Esophagus muscularis mucosa (tissue), 4 donors: ENCODE measurements at places on chromosomes 12 and 14. TPM values are rescaled to one million over a fixed set of nuclear protein-coding genes. Genes with fewer than 3 reads are reported as not detected.

GRCh38 chr14:102442241-102443211 lies 67.0 kb downstream of the ANKRD9 start:
- no peak for DNase-seq

DNA sequence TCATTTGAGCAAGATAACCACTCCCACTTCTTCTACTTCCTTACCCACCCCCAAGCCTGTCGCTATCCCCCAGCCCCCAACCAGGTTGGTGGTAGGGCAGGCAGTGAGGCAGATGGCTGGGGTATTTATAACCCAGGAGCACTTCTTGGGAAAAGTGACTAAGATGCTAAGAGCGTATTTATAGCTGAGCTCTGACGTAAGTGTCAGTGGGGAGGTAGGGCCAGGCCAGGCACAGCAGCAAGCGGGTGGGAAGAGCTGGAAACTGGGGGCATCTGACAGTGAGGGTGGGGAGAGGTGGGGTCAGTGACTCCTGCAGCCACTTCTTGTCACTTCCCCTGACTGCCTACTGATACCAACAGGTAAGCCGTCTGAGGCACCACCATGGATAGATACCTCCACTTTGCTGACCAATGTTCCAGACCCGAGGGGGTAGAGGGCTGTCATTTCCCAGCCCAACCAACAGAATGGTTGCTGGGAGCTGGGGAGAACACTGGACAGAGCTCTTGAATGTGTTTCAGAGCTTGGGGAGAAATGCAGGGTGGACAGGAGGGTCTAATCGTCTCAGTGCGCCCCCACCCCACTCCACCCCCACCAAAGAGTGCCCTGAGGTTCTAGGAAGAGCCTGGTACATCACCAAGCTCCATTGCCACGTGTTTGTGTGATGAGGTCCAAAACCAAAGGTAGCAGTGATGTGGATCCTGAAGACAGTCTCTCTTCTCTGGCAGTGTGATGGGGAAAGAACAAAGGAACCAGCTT lies 2.7 kb upstream of the INHBE start:
- DNase-seq: no peak

The OGFOD2 gene
- 15.3 TPM for total RNA-seq

DNA sequence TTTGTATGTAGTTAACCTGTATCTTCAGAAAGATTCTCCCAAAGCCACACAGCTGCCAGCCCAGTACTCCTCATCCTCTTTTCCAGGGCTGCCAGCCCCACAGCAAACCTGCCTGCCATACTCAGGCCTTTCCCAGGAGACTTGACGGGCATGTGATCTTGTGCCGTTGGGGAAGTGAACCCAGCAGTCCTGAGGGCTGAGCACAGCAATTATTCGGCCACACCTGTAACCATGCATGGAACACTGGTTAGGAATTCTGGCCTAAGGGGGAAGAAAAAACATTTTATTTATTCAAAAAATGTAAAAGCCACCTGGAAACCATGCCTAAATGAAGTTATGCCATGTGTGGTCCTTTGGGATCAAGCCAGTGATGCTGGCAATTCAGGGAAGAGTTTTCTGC lies 145.3 kb downstream of the GRIN2B start:
- peak; percentile 50 for DNase-seq

The FAM186B gene
- under 0.01 TPM for total RNA-seq

The TSPAN11 gene
- total RNA-seq: 5.8 TPM

The B3GNT4 gene
- total RNA-seq: not detected

DNA sequence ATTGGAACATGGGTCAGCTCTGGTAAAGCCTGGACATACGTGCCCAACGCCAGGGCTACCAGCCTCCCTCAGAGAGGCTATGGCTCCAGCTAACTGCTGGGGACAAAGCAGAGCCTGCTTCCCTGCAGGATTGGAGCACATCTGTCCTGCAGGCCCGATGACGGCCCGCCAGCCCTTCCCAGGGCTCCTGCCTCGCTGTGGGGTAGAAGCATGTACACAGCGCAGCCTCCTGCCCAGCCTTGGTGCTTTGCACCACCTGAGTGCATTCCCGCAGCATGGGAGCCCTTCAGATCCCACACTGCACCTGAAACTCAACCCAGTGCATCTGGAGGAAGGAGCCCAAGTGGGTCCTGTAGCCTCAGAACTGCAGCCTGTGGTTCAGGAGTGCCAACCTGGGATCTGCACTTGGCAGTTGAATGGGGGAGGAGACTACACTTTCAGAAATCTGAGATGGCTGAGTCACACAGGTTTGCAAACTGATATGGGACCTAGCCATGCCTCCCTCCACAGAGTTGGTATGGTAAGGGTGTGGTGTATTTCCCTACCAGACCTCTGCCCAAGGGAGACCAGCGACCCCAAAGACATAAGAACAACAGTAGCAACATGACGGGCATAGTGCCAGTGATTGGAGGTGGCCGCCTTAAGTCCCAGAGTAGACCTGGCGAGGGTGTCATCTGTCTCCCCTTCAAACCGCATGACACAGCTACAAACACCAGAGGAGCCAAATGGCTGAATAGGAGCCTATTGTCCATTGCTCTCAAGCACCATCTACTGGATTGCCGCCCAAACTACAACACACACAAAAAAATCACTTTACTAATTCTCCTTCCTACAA lies 273.9 kb upstream of the MIS18BP1 start:
- no peak for DNase-seq

- DNase-seq: no peak
Observed at GRCh38 chr14:63186453-63186852, 17.8 kb upstream of the RHOJ start.

- no peak for DNase-seq
Observed at GRCh38 chr12:108231109-108231905, 102.2 kb downstream of the WSCD2 start.

The OLR1 gene
- total RNA-seq: not detected

The RFX4 gene
- total RNA-seq: not detected

- DNase-seq: no peak
Observed at GRCh38 chr12:53122961-53123468, 19.7 kb downstream of the SOAT2 start.

GRCh38 chr12:89486264-89486663 lies 38.3 kb downstream of the GALNT4 start:
- DNase-seq: no peak

DNA sequence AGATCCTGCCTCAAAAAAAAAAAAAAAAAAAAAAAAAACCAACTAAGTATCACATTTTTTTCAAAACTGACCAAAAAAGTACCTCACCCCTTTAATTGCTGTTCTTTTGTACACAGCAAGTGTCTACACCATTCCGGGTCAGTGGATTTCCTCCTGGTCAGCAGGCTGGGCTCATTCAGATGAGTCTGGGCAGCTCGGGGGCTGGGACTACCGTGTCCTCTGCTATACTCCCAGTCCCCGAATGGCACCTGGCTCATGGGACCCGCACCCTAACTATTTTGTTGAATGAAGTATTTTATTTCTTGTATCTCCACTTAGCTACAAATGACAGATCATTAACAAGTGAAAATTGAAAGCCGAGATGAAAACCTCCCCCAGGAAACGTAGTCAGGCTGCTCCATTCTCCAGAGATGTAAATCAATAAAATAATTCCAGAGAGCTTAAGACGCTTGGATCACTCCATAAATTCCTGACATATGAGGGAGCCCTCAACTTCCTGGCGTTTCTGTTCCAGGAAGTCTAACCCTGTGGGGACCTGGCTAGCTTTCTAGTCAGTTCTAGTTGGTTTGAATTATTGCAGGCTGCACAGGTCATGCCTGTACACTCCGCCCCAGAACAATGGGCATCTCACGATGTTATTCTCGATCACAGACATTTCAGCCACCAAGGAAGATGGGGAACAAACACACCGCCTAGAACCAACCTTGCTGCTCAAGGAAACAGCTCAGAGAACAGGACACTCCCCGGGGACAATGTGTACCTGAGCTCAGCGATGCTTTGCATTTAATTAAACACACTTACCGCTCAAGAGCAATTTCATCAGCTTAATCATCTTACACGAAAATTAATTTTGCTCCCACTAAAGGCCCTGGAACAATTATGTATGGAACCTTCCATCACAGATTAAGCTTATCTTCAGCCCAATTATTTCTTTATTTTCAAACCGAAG lies 76.3 kb downstream of the RIMBP2 start:
- no peak for DNase-seq

GRCh38 chr14:39555749-39556148 lies 123.5 kb upstream of the FBXO33 start:
- DNase-seq: no peak

The GDF3 gene
- total RNA-seq: 0.26 TPM

The ATXN2 gene
- 53.9 TPM for total RNA-seq

- DNase-seq: no peak
Observed at GRCh38 chr12:132343294-132344004, 14.1 kb upstream of the GALNT9 start.

The REP15 gene
- total RNA-seq: 1.2 TPM

- DNase-seq: no peak
Observed at GRCh38 chr14:98182393-98183055, 1089.5 kb downstream of the BCL11B start.

GRCh38 chr12:47082796-47083621 lies 3.2 kb upstream of the AMIGO2 start:
- DNase-seq: no peak

The SETD1B gene
- total RNA-seq: 9.4 TPM

The BIN2 gene
- 1.7 TPM for total RNA-seq

DNA sequence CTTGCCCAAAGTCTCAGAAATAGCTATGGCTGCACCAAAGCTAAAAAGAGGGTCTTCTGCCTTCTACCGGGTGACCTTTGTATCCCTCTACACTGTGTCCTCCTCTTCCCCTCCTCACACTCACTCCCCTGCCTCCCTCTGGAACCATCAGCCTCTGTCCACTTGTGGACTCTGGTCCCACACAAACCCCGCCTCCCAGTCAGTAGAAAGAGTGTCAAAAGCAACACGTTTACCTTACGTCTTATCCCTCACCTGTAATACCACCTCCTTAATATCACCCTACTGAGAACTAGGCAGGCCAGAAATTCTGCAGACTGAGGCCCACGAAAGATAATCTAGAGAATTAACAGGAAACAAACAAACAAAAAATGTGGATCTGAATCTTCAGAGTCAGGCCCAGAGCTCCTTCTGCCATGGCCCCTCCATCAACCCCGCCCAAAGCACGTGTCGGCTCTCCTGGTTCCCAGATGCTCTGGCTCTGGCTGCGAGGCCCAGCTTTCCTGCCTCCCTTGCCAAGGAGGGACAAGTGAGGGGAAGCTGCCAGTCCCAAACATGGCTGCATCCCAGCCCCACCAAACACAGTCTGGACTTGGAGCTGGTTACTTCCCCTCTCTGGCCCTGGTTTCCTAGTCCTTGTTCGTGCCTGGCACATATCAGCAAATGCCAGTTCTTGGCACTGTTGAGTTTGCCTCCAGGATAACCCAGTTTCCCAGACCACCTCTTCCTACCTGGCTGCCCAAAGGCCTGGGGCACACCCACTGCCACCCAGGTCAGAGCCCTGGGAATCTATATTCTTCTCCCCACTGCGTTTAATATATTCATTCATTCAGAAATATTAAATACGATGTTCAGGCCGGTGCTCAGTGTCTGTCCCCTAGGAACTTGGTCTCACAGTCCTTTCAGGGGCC lies 2.7 kb downstream of the ACTN1 start:
- DNase-seq: no peak

- no peak for DNase-seq
Observed at GRCh38 chr12:88472775-88473174, 107.5 kb downstream of the KITLG start.

The KCTD10 gene
- total RNA-seq: 115 TPM

DNA sequence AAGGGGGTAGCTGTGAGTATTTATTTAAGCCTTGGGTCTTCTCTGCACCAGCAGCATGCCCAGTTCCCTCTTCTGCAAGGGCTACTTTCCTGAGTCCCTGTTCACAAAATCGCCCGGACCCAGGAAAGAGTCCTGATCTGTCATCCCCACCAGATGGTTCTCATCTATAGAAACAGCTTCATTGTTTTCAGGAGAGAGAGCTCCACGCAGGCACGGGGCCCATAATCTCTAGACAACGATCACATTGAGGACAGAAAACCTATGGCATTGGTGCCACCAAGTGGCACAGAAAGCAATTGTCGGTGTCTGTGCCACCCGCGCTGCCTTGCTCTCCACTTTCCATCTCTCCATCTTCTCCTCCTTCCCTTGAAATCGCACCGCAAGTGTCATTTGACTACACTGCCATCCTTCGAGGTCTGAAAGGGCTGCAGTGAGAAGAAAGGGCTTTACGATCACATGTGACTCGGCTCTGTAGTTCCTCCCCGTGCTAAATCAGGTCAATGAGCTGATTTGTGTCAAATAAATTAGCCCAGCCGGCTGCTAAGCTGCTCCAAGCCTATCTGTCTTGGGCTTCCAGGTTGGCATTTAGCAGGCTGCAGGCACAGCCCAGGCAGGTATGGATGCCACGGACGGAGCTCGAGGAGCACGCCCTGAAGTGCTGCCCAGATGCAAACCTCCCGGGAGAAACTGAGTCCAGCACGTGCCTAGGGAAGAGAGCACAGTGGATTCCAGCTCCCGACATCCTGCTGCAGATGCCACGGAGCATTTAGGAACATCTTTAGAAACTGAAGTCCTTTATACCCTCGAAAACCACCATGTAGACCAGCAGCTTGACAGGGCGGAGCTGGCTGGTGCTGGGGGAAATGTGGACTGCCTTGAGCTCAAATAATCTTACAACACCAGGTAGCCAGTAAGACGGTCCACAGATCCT lies 28.8 kb downstream of the SPRING1 start:
- DNase-seq: no peak

- no peak for DNase-seq
Observed at GRCh38 chr12:100899301-100899700, 104.7 kb downstream of the ANO4 start.

GRCh38 chr12:119592232-119592631 lies 1.3 kb upstream of the TMEM233 start:
- peak; percentile 24 for DNase-seq

GRCh38 chr14:28703482-28703881 lies 63.1 kb upstream of the FOXG1 start:
- no peak for DNase-seq

The DNAH10 gene
- total RNA-seq: not detected

The PRB2 gene
- not detected for total RNA-seq

The NDRG2 gene
- 222 TPM for total RNA-seq

The ZFC3H1 gene
- total RNA-seq: 28.6 TPM

- no peak for DNase-seq
Observed at GRCh38 chr12:16610001-16610585, 4.1 kb upstream of the LMO3 start.

DNA sequence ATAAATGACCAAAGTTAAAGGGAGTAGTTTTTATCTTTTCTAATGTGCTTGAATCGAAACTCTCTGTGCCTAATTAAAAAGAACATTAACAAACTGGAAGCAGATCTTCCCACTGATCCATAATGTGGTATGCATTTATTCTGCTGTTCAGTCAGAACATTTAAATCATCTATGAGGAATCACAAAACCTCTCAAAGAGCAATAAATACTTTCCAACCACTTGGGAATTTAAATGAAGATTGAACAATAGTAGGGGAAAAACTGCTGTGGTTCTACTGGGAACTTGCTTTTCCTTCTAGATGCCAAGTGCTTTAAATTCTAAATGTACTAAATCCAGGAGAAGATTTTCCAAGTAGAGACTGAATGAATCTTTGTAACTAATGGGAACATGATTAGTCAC lies 12.3 kb upstream of the CHPT1 start:
- no peak for DNase-seq

The ACOT4 gene
- 0.50 TPM for total RNA-seq

The FAIM2 gene
- 10.3 TPM for total RNA-seq
